ENCODE measurements at places on chromosomes 6 and 20.
A peak's percentile ranks its signal among the peaks of the same experiment; 100 is the strongest.

GRCh38 chr20:45963059-45964005 lies 8.7 kb downstream of the ZNF335 start:
- peak; percentile 53 for DNase-seq

- DNase-seq: peak; percentile 11
Measured at GRCh38 chr6:144062786-144063185, 32.6 kb downstream of the SF3B5 start.

- DNase-seq: peak; percentile 36
Measured at GRCh38 chr20:20224806-20225205, 143.1 kb upstream of the INSM1 start.

DNA sequence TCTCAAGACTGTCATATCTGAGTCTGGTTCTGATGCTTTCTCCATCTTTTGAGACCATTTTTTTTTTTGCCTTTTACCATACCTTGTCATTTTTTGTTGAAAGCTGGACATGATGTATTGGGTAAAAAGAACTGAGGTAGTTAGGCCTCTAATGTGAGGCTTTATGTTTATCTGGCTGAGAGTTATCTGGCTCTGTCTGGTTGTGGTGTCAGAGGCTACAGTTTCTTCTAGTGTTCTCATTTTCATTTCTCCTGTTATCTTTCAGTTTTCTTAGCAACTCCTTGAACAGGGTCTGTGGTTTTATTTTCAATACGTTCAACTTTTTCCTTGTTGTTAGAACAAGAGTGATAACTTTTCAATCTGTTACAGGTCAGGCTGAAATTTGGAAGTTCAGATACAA lies 49.2 kb upstream of the ATXN1 start:
- no peak for DNase-seq

GRCh38 chr20:9615766-9616454 lies 101.5 kb downstream of the LAMP5 start:
- no peak for DNase-seq

DNA sequence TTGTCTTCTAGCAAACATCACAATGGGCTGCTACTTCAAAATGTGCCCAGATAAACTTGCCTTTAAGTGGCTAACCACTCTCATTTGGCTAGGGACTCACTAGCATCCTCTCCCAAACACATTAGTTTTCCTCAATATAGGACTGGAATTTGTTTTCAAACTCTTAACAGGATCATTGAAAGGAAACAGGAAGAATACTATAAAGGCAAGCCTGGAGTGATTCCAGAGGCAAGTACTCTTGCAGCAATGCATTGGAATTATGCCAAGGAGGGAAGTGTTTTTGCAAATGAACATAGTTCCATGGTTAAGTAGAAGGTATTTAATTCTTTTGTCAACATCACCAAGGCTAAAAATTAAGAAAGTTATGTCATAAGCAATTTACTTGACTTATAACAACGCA lies 12.2 kb downstream of the EPHA7 start:
- peak; percentile 73 for DNase-seq

DNA sequence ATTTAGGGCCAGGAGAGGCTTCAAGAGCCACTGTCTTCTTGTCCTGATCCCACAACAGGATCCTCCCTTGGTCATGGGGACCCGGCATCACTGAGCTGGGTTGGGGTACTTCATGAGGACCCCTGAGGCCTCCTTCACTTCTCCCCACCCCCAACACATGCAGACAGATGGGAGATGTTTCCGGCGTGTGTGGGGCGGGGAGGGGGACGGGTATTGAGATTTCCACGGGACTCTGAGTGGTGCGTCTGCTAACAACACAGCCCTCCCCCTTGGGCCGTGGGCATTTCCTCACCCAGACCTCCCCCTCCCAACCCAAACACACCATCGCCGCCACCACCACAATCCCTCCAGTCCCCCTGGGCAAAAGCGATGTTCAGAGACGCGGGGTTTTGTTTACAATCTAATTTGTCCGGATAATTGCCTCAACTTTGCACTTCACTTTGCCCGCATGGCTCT lies 906 bp upstream of the FOXP4 start:
- DNase-seq: no peak

- no peak for DNase-seq
Measured at GRCh38 chr20:7155794-7156193, 388.3 kb downstream of the BMP2 start.

- DNase-seq: peak; percentile 38
Measured at GRCh38 chr6:106609699-106610098, 19.6 kb downstream of the RTN4IP1 start.

DNA sequence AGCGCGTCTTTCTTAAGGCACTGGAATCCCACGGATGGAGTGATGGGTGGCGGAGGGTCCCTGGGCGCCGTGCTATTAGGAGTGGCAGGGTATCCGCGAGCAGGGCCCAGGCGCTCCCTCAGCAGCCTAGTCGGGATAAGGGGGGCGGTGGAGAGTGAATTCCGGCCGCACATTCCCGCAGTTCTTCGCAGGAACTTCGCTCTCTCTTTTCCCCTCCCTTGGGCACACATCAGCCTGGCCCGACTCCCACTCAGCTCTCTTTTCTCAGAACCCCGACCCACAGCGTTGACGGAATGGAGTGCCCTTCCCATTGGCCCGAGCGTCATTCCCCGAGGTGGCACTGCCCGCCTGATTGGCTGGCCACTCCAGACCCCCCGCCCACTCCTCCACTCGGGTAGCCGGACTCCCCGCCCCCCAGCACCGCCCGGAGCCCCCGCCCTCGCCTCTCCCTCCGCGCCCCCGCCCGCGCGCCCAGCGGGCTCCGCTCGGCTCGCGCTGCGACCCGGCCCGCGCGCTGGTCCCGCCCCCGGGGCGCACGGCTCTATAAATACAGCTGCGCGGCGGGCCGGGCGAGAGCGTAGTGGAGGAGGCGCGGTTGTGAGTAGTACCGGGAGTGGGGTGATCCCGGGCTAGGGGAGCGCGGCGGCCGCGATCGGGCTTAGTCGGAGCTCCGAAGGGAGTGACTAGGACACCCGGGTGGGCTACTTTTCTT lies at the start of gene ID4:
Gene ID4, plus strand, starts transcription at position 572 of the 712 bp plus-strand sequence. CDS start 385 bp downstream, outside the sequence.
- peak; percentile 85 for DNase-seq

Data from NCI-H345 (cell line).